IPS-NIHi11 (cell line): ENCODE measurements at places on chromosomes 11 and 22.
A peak's percentile ranks its signal among the peaks of the same experiment; 100 is the strongest.

- DNase-seq: no peak
Observed at GRCh38 chr11:12188548-12189317, 78.3 kb downstream of the MICAL2 start.

GRCh38 chr22:20204311-20204710, 53.5 kb upstream of the CCDC188 start:
- no peak for DNase-seq

GRCh38 chr11:93603225-93604007, 58.1 kb upstream of the CEP295 start:
- no peak for DNase-seq

- no peak for DNase-seq
Observed at GRCh38 chr11:69576069-69576782, 64.7 kb upstream of the CCND1 start.

DNA sequence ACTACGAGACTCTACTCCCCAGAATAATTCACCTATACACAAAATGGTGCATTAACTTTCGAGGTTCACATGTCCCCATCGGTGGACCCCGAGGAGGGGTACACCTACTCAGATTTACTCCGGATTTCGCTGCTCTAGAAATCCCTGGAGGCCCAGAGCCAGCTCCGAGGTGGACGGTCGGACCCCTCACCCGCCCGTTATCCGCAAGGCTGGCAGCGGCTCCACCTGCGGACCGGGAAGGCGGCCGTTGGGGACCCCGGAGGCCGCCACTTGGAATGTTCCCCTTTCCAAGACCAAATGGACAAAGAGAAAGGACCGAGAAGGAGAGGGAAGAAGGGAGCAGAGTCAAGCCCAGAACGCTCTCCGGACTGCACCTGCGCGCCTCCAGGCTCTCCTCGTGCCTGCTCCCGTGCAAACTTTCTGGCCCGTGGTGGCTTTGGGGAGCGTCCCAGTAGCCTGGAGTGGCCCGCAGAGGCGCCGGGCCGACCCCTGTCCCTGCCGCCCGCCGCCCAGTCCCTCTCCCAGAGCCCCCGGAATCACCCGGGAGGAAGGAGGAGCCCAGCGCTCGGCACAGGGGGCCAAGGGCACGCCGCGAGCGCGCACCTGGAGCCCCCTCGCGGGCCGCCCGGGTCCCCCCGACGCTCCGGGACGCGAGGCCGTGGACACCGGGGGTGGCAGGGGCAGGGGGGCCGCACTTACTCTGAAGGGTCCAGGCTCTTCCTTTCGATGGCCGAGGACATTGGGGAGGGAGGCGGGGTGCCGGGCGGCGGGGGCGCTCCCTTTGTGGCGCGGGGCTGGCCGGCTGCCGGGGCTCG, 23.0 kb downstream of the LMO2 start:
- DNase-seq: peak; percentile 23

- peak; percentile 93 for DNase-seq
Observed at GRCh38 chr11:66868726-66869566, 12.1 kb downstream of the LRFN4 start.

GRCh38 chr11:34495239-34495723, 18.3 kb downstream of the ELF5 start:
- no peak for DNase-seq

- DNase-seq: peak; percentile 98
Observed at GRCh38 chr11:65477149-65477965, 21.5 kb upstream of the MALAT1 start.

- DNase-seq: peak; percentile 69
Observed at GRCh38 chr11:59755701-59756557, 753 bp downstream of the STX3 start.

- peak; percentile 61 for DNase-seq
Observed at GRCh38 chr22:26169315-26170111, at the start of gene SEZ6L. TSS of gene SEZ6L (plus strand) at chr22:26169462. CDS start at chr22:26169670, 208 bp downstream.

GRCh38 chr11:127939000-127939399, 648.4 kb downstream of the ETS1 start:
- DNase-seq: no peak

DNA sequence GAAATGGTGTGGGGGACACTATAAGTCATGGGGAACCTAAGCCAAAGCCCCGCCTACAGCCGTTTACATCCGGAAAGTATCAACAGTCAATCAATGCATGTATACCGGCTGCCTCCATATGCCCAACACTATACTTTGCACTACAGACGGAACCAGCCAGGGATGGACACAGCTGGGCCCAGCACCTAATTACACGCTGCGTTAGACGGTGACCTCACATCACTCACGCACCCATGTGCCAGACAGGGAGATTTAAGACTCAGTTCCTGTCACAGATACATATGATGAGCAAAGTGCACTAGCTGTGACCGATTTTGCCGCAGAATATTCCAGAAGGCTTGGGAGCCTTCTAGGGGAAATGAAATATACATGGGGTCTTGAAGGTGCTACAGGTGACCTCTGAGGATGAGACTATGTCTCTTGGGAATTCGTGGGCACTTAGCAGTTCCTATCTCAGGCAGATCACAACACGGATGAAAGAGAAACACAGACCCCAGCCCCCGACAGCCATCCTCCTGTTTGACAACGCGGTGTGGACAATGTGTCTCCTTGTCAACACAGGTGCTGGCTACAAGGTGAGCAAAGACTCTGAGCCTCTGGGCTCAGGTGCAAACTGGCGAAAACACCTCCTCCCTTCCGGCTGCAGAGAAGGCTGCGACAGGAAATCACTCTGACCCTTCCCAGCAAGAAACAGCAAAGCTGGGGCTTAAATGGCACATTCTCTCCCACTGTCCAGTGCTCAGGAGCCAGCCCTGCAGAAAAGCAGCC, 8.0 kb downstream of the AHNAK start:
- no peak for DNase-seq

DNA sequence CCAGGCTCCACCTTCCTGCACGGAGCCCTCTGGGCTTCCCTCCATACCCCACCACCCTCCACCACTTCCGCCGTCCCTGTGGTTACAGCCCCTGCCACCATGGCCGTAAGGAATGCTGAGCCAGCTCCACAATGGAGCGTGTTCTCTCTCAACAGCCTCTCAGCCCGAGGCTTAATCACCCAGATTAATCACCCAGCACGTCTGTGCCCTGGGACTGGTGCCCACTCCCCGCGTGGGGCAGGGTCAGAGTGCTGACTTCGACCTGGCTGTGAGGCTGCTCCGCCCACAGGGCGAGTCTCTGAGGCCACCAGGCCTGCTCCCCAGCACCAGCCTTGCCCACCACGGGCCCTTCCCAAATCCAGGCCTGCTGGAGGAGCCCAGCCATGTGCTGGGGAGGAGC, 4.0 kb upstream of the TH start:
- no peak for DNase-seq

DNA sequence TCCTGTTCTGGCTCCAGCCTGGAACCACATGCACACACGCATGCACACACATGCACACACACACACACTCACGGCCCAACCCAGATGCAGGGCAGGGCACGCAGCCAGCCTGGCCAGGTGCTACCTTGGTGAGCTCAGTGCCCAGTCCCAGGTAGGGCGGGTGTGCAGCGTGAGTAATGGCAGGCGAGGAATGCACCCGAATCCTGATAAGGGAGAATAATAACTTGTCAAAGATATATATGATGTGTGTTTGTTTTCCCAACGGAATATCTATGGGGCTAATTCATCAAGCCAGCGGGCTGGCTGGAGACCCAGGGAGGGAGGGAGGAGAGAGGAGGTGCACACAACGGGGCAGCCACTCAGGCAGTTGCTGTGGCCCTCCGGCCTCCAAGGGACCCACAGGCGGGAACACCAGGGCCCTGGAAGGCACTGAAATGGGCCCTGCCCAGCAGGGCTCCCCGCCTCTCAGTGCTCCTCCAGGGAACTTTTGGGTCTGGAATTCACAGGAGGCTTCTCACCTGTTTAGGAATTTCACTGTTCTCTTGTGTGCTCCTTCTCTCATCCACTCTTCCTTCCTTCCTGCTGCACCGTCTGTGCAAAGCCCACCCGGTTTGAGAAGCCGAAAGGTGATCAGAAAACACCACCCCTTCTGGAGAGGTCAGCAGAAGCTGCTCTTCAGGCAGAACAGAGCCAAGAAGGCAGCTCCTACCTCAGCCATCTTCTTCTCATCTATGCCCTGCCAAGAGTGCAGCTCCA, 79.0 kb downstream of the BUD13 start:
- no peak for DNase-seq

DNA sequence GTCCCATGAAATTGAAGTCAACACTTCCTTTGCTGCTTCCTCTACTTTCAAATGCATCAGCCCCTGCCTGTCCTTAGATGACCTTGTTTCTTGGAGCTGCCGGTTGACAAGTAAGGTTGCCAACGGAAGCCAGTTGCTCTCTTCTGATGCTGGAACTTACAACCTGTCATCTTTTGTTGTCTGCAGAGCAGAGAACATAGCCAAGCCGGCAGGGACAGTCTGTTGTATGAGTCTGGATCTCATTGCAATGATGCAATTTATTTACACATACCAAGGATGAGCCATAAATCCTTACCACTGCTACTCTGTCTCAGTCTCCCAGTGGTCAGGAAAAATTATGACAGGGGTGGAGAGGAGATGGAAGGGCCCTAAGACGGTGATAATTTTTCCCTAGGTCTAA, 151.4 kb downstream of the BLID start:
- DNase-seq: no peak
